ENCODE measurements at places on chromosomes 13 and 19. TPM values are rescaled to one million over a fixed set of nuclear protein-coding genes. Genes with fewer than 3 reads are reported as not detected.
A peak's percentile ranks its signal among the peaks of the same experiment; 100 is the strongest.

- no peak for DNase-seq
- no peaks in the 10 kb centered on the region for H3K27me3 ChIP-seq
- H3K4me3 ChIP-seq, result no peak overlapping the region
- no peaks in the 10 kb centered on the region for H3K36me3 ChIP-seq
- peaks cover 19% of the 10 kb centered on the region for H3K4me1 ChIP-seq
- H3K27ac ChIP-seq, result no peak overlapping the region
These were observed 30.9 kb downstream of the COL4A1 start for GRCh38 chr13:110275931-110276552.

DNA sequence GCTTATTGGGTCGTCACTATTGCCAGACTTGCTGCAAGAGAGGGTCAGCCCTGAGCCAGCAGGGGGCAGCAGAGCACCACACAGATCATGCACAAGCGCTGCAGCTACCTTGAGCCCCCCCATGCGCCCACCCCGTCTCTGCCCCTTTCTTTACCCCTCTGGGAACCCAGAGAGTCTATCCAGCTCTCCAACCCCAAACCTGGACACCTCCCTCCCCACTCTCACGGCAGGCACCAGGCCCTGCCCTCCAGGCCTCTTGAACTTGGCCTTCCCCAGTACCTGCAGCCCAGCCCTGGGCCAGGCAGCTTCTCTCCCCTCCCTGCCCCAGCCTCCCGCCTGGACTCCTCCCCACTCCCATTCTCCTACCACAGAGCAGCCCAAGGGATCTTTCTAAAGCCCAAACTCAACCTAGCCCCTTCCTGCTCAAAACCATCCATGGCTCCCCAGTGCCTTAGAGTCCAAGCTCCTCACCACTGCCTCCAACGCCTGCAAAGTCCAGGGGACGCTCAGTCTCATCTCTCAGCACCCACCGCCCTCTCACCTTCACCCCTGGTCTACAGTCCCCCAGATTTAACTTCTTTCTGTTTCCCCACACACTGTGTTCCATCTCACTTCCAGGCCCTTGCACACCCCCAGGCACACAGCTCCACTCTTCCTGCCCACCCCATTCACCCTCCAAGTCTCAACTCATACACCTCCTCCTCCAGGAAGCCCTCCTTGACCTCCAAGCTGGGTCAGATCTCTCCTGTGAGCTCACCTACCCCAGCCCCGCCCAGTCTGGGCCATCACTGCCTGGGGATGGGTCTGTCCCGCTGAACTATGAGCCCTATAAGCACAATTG lies 9.4 kb upstream of the CEACAM16 start:
- DNase-seq, result peak; percentile 84
- H3K36me3 ChIP-seq, result no peaks in the 10 kb centered on the region
- H3K4me3 ChIP-seq, result no peak overlapping the region
- H3K27me3 ChIP-seq, result no peaks in the 10 kb centered on the region

GRCh38 chr19:6464070-6464873 lies at the start of gene CRB3:
TSS of gene CRB3 (plus strand) at chr19:6464271. CDS start at chr19:6464702, 431 bp downstream.
- H3K4me1 ChIP-seq, result peaks cover under 1% of the 10 kb centered on the region
- DNase-seq, result no peak
- H3K36me3 ChIP-seq, result no peaks in the 10 kb centered on the region
- no peak within 1 kb of the TSS for H3K4me3 ChIP-seq
- no peak within 1 kb of the TSS for H3K27ac ChIP-seq

GRCh38 chr19:46783670-46784069 lies 4.7 kb downstream of the SLC1A5 start:
- peaks cover 4% of the 10 kb centered on the region for H3K27me3 ChIP-seq
- no peak for DNase-seq
- H3K27ac ChIP-seq, result no peak overlapping the region
- H3K36me3 ChIP-seq, result peaks cover 26% of the 10 kb centered on the region

DNA sequence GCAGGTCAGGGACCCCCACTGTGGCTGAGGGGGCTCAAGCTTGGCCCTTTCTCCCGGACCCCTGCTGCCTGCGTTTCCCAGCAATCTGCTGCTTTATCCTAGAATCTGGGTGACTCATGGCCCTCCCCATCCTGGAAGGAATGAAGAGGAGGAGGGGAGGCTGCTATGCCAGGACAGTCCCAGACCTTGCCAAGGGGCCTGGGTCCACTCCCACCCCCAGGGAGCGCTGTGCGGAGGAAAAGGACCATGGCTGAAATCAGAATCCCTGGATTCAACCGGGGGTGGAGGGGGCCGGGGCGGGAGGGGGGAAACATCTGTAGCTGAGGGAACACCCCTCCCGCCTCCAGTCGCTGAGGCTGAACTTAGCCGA lies 20.5 kb downstream of the ZNF114 start:
- H3K27me3 ChIP-seq, result no peaks in the 10 kb centered on the region
- H3K27ac ChIP-seq, result no peak overlapping the region
- DNase-seq, result no peak
- H3K4me3 ChIP-seq, result peak overlapping the region; percentile 35

- no peak overlapping the region for H3K4me3 ChIP-seq
- no peaks in the 10 kb centered on the region for H3K27me3 ChIP-seq
- H3K4me1 ChIP-seq, result no peaks in the 10 kb centered on the region
- no peak overlapping the region for H3K27ac ChIP-seq
- no peak for DNase-seq
- H3K36me3 ChIP-seq, result no peaks in the 10 kb centered on the region
These were observed 68.1 kb downstream of the ABCC4 start for GRCh38 chr13:95233026-95233635.

DNA sequence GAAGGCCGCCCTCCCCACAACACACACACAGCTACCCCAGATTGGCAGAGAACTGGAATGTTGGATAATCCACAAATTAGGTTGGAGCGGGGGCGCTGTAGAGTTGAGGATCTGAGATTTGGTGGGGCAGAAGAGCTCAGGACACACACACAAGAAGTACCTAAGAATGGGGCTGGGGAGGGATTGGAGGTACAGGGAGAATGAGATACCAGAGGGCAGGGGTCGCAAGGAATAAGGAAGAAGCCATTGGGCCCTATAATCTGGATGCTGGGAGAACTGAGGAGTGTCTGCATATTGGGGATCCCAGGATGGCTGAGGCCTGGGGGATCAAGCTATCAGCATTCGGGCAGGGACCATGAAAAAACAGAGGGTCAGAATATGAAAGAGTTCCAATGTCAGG lies 11.5 kb downstream of the SYT3 start:
- no peak overlapping the region for H3K27ac ChIP-seq
- H3K4me3 ChIP-seq, result no peak overlapping the region
- H3K4me1 ChIP-seq, result no peaks in the 10 kb centered on the region

- no peak overlapping the region for H3K27ac ChIP-seq
- peaks cover 69% of the 10 kb centered on the region for H3K36me3 ChIP-seq
- H3K4me3 ChIP-seq, result no peak overlapping the region
- H3K27me3 ChIP-seq, result no peaks in the 10 kb centered on the region
These were observed 13.7 kb downstream of the WBP4 start for GRCh38 chr13:41075034-41075433.

GRCh38 chr19:18229474-18229873 lies 3.2 kb upstream of the PDE4C start:
- peaks cover 13% of the 10 kb centered on the region for H3K4me1 ChIP-seq
- H3K27me3 ChIP-seq, result peaks cover 30% of the 10 kb centered on the region
- no peak for DNase-seq

GRCh38 chr19:14519860-14520407 lies 1.7 kb upstream of the DNAJB1 start:
- H3K36me3 ChIP-seq, result peaks cover 20% of the 10 kb centered on the region
- no peak overlapping the region for H3K4me3 ChIP-seq
- H3K4me1 ChIP-seq, result peaks cover 33% of the 10 kb centered on the region
- no peaks in the 10 kb centered on the region for H3K27me3 ChIP-seq
- peak overlapping the region; percentile 99 for H3K27ac ChIP-seq

GRCh38 chr19:46376241-46377153 lies 29.6 kb downstream of the PPP5C start:
- H3K27me3 ChIP-seq, result no peaks in the 10 kb centered on the region
- no peak overlapping the region for H3K4me3 ChIP-seq
- peaks cover 12% of the 10 kb centered on the region for H3K4me1 ChIP-seq

- DNase-seq, result no peak
- no peak overlapping the region for H3K27ac ChIP-seq
- no peaks in the 10 kb centered on the region for H3K36me3 ChIP-seq
- H3K4me3 ChIP-seq, result no peak overlapping the region
These were observed 158.7 kb downstream of the FLT1 start for GRCh38 chr13:28336193-28336657.

- no peak overlapping the region for H3K27ac ChIP-seq
- no peaks in the 10 kb centered on the region for H3K36me3 ChIP-seq
- no peak overlapping the region for H3K4me3 ChIP-seq
- no peaks in the 10 kb centered on the region for H3K27me3 ChIP-seq
- no peak for DNase-seq
- no peaks in the 10 kb centered on the region for H3K4me1 ChIP-seq
These were observed 14.9 kb downstream of the LMO7 start for GRCh38 chr13:75651013-75651412.

- peaks cover 49% of the 10 kb centered on the region for H3K4me1 ChIP-seq
- peak; percentile 81 for DNase-seq
- peak overlapping the region; percentile 77 for H3K4me3 ChIP-seq
These were observed 966 bp downstream of the JUNB start for GRCh38 chr19:12792051-12792852.

GRCh38 chr13:50850445-50850844 lies 7.0 kb upstream of the DLEU7 start:
- no peak for DNase-seq
- H3K27ac ChIP-seq, result no peak overlapping the region
- no peaks in the 10 kb centered on the region for H3K4me1 ChIP-seq
- no peak overlapping the region for H3K4me3 ChIP-seq
- no peaks in the 10 kb centered on the region for H3K36me3 ChIP-seq
- no peaks in the 10 kb centered on the region for H3K27me3 ChIP-seq

DNA sequence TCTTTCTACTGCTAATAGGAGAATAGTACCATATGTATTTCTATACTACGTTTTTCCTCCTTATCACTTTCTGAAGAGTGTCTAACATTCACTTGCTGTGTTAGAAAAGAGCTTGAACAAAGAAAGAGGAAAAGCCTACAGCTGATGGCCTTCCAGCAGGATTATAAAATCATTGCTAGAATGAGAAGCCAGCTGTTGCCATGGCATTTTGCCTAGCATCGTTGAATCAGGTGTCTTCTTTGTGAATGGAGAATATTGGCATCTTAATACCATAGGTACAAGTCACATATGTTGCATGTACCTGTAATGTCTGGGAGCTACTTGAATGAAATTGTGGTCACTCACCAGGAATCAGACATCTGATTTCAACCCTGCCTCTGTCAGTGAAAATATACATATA lies 1174.9 kb downstream of the PCDH17 start:
- no peak overlapping the region for H3K4me3 ChIP-seq
- no peak for DNase-seq
- H3K27ac ChIP-seq, result no peak overlapping the region
- no peaks in the 10 kb centered on the region for H3K4me1 ChIP-seq
- no peaks in the 10 kb centered on the region for H3K27me3 ChIP-seq
- H3K36me3 ChIP-seq, result no peaks in the 10 kb centered on the region

- no peaks in the 10 kb centered on the region for H3K4me1 ChIP-seq
- no peaks in the 10 kb centered on the region for H3K36me3 ChIP-seq
- H3K27me3 ChIP-seq, result no peaks in the 10 kb centered on the region
- no peak overlapping the region for H3K27ac ChIP-seq
These were observed 198.8 kb downstream of the EFNB2 start for GRCh38 chr13:106336668-106337067.

DNA sequence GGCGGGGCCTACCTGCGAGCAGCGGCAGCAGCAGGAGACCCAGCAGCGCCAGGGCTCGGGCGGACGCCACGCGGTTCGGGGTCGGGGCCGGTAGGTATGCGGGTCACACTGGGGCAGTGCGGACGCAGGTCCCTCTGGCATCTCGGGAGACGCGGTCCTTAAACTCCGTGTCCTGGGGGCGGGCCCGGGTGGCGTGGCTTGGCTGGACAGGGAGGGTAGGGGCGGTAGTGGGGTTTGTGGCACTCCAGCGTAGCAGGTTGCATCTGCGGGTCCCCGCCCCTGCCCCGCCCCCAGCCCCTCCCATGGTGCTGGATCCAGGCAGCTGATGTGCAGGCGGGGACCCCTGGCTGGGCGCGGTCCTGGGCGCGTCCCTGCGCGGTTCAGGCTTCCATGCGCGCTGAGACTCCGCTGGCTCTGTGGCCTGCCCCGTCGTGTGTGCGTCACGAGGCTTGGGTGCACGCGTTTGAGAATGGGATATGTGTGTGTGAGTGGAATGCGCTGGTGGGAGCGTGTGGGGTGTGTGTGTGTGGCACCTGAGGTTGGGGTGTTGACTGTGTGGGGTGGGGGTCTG lies 96.1 kb downstream of the WTIP start:
- DNase-seq, result no peak
- H3K4me3 ChIP-seq, result no peak overlapping the region
- H3K27me3 ChIP-seq, result no peaks in the 10 kb centered on the region
- no peaks in the 10 kb centered on the region for H3K4me1 ChIP-seq

GRCh38 chr13:32639502-32640105 lies 53.4 kb downstream of the PDS5B start:
- no peaks in the 10 kb centered on the region for H3K27me3 ChIP-seq
- no peaks in the 10 kb centered on the region for H3K36me3 ChIP-seq
- peak; percentile 75 for DNase-seq
- H3K4me3 ChIP-seq, result no peak overlapping the region
- no peak overlapping the region for H3K27ac ChIP-seq
- H3K4me1 ChIP-seq, result peaks cover 17% of the 10 kb centered on the region

DNA sequence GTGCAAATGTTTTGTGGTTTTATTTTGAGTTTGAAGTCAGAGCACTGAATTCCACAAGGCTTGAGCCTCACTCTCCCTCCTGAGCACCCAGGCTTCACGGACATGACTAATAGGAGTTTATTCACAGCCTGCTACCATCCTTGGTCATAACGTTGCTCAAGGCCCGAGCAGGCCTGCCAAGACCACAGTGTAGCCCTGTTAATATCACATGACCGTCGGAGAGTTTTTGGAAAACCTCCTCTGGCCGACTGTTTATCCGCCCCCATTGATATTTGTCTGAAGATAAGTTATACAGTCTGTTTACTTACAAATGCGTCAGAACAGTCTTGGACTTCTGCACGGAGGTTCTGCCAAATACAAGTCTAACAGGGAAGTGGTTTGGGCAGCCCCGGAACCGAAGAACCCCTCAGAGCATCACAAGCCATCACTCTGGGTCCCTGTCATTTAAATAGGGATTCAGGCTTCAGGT lies 89.9 kb downstream of the COL4A2 start:
- H3K27me3 ChIP-seq, result no peaks in the 10 kb centered on the region
- no peaks in the 10 kb centered on the region for H3K36me3 ChIP-seq
- DNase-seq, result peak; percentile 88
- peaks cover 41% of the 10 kb centered on the region for H3K4me1 ChIP-seq
- no peak overlapping the region for H3K4me3 ChIP-seq

GRCh38 chr13:78659450-78659730 lies 435 bp upstream of the OBI1 start:
- H3K4me3 ChIP-seq, result no peak overlapping the region
- H3K27ac ChIP-seq, result no peak overlapping the region
- no peaks in the 10 kb centered on the region for H3K27me3 ChIP-seq
- H3K36me3 ChIP-seq, result no peaks in the 10 kb centered on the region
- no peak for DNase-seq

GRCh38 chr13:111482806-111483620 lies 162.6 kb downstream of the TEX29 start:
- no peaks in the 10 kb centered on the region for H3K36me3 ChIP-seq
- no peak overlapping the region for H3K27ac ChIP-seq
- no peak overlapping the region for H3K4me3 ChIP-seq
- no peaks in the 10 kb centered on the region for H3K4me1 ChIP-seq
- no peak for DNase-seq

- no peaks in the 10 kb centered on the region for H3K27me3 ChIP-seq
- no peak overlapping the region for H3K27ac ChIP-seq
- no peaks in the 10 kb centered on the region for H3K36me3 ChIP-seq
- no peak overlapping the region for H3K4me3 ChIP-seq
- no peak for DNase-seq
These were observed 19.4 kb downstream of the NLRP11 start for GRCh38 chr19:55812449-55812848.

Gene ZNF284
- 3.0 TPM for total RNA-seq

Gene RFXAP
- total RNA-seq, result 1.9 TPM

Gene ZNF91
- 38.4 TPM for total RNA-seq

Gene ZFP36
- 187 TPM for total RNA-seq

Gene EBI3
- 12.7 TPM for total RNA-seq

Gene IGSF23
- total RNA-seq, result not detected

Gene TMEM221
- total RNA-seq, result 0.22 TPM

Data from adrenal gland (tissue), 19 donors.